Liver (tissue), 10 donors: ENCODE measurements at places on chromosomes 3 and 15. TPM values are rescaled to one million over a fixed set of nuclear protein-coding genes. Genes with fewer than 3 reads are reported as not detected.
A peak's percentile ranks its signal among the peaks of the same experiment; 100 is the strongest.

LRRC31 gene
- total RNA-seq: 5.3 TPM

GRCh38 chr3:145005427-145005826 is 1033.8 kb downstream of the DIPK2A start:
- no peaks in the 10 kb centered on the region for H3K27me3 ChIP-seq
- H3K4me1 ChIP-seq: no peaks in the 10 kb centered on the region
- no peak for DNase-seq
- no peak overlapping the region for H3K4me3 ChIP-seq

DNA sequence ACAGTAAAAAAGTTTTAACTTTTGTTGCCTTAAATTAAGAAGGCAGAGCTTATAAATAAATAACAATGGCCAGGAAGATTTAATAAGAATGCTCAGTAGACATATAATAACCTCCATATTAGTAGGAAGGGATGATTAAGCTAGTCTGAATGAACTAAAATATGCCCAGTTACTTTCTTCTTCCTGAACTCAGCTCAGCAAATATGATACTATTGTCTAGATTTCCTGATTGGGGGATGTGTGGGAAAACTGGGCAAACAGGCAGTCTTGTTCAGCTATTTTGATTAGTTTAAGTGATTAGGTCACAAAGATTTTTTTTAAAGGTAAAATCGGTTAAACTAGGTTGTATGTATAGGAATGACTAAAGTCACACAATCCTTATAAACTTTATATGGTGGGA is 167.2 kb upstream of the SLC2A2 start:
- no peaks in the 10 kb centered on the region for H3K4me1 ChIP-seq
- DNase-seq: no peak
- H3K36me3 ChIP-seq: no peaks in the 10 kb centered on the region
- H3K27me3 ChIP-seq: no peaks in the 10 kb centered on the region
- H3K27ac ChIP-seq: no peak overlapping the region

- no peaks in the 10 kb centered on the region for H3K36me3 ChIP-seq
- H3K27ac ChIP-seq: no peak overlapping the region
- H3K27me3 ChIP-seq: no peaks in the 10 kb centered on the region
- H3K4me1 ChIP-seq: no peaks in the 10 kb centered on the region
- H3K4me3 ChIP-seq: no peak overlapping the region
These were observed 453.4 kb upstream of the ROBO2 start for GRCh38 chr3:76586471-76586870.

DNA sequence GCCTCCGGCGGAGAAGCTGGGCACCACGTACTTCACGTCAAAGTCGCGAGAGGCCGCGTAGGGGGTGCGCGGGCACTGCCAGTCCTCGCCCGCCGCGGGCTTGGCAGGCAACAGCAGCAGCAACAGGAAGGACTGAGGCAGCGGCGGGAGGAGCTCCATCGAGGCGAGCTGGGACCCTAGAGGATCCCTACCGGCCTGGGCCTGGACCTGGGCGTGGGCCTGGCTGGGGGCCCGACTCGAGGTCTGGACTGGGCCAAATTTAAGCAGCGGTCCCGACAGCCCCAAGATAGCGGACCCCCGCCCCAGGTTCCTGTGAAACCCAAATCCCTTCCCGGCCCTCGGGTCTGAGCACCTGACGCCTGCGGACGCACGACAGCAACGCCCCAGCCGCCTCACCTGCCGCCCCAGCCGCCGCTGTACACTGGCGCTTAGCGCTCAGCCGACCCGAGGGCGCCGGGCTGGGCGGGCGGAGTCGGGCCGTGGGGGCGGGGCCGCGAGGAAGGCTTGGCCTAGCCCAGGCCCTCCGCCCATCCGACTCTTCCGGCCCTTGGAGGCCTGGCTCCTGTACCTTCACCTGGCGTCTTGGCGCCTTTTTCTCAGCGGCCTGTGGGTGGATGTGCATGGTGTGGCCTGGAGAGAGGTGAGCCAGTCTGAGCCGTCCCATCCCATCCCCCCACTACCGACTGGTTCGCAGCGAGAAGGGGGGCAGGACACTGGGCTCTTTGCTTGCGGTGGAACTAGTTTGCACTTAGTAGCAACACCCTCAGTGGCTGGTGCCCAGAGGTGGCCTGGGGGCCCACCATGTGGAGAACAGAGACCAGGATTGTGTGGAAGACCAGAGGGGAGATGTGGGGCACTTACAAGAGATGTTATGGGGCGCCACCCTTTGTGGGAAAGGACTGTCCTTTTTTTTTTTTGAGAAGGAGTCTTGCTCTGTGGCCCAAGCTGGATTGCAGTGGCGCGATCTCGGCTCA is at the start of gene MST1R:
TSS of gene MST1R (minus strand) at position 423 of the 974 bp plus-strand sequence. CDS start at position 159, 264 bp downstream.
- H3K4me1 ChIP-seq: peaks cover 14% of the 10 kb centered on the region
- peak within 1 kb of the TSS; percentile 34 for H3K4me3 ChIP-seq
- H3K27ac ChIP-seq: no peak within 1 kb of the TSS
- no peaks in the 10 kb centered on the region for H3K27me3 ChIP-seq
- peak; percentile 84 for DNase-seq
- H3K36me3 ChIP-seq: no peaks in the 10 kb centered on the region

DNA sequence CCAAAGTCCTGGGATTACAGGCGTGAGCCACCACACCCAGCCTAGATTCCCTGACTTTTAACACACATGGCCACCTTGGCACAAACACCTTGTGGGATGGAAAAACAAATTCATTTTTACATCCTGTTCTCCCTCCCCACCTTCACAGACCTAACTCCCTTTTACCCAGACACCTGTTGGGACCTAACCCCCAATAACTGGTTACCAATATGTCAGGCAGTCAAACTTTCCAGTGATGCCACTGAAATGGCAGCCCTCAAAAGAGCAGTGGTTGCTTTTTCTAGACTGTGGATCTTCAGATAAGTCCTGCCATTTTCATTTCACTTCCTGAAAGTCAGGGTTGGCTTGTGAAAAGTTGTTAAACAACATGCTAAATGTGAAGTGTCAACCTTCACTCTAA is 34.9 kb downstream of the SIN3A start:
- no peaks in the 10 kb centered on the region for H3K4me1 ChIP-seq
- no peak for DNase-seq
- peaks cover 26% of the 10 kb centered on the region for H3K36me3 ChIP-seq
- H3K27me3 ChIP-seq: no peaks in the 10 kb centered on the region
- no peak overlapping the region for H3K4me3 ChIP-seq
- no peak overlapping the region for H3K27ac ChIP-seq

DNA sequence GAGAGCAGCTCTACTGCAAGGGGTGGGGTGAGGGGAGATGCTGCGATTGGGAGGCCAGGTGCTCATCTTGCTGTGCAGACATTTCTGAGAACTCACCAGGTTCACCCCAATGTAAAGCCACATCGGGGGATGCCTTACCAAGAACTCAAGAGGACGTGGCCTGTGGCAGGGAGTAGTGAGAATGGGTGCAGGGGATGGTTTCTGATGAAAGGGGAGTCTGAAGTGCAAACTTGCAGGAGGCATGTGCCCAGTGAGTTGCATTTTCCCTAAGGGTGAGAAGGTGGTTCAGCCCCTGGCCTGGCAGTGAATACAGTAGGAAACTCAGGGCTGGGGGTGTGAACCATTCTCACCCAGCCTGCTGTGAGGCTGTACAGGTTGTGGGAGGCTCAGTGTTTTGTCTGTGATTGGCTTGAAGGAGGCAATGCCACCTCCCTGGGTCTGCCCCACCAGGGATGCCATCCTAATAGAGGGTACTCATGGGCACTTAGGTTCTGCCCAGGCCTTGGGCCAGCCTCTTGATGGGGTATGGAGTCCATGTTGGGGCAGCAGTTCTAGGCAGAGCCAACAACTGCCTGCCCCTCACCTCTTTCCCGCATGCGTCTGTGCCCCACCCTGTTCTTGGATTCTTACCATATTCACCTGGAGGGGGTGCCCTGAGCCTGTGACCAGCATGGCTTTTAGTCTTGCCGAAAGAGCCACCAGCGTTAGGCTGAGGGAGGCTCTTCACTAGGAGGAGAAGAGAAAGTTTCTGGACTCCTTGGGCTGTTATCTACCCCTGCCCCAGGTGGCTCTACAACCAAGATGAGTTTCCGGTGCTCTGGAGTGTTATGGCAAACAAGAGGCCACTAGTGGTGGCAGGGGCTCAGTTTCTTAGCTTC is 4.5 kb downstream of the HEMK1 start:
- H3K27me3 ChIP-seq: no peaks in the 10 kb centered on the region
- no peak overlapping the region for H3K27ac ChIP-seq
- no peak for DNase-seq
- peaks cover 36% of the 10 kb centered on the region for H3K4me1 ChIP-seq
- H3K36me3 ChIP-seq: no peaks in the 10 kb centered on the region

DNA sequence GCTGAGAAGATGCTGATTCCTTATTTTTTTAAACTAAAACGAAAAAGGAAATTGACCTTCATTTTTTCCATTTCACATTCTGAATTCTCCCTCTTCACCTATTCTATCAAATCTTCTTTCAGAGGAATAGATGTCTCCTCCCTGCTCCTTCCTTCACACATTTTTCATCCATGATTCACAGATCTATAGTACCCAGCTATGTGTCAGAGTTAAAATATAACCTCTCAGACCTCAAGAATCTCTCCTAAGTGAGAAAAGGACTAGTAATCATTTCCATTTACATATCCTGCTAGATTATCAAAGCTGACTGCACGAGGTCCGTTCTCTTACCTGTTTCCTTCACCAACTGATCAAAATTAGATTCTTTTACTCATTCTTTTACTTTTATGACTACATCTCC is 1297.6 kb upstream of the ALCAM start:
- DNase-seq: no peak
- no peak overlapping the region for H3K27ac ChIP-seq
- H3K4me1 ChIP-seq: no peaks in the 10 kb centered on the region
- no peaks in the 10 kb centered on the region for H3K36me3 ChIP-seq
- no peaks in the 10 kb centered on the region for H3K27me3 ChIP-seq

DNA sequence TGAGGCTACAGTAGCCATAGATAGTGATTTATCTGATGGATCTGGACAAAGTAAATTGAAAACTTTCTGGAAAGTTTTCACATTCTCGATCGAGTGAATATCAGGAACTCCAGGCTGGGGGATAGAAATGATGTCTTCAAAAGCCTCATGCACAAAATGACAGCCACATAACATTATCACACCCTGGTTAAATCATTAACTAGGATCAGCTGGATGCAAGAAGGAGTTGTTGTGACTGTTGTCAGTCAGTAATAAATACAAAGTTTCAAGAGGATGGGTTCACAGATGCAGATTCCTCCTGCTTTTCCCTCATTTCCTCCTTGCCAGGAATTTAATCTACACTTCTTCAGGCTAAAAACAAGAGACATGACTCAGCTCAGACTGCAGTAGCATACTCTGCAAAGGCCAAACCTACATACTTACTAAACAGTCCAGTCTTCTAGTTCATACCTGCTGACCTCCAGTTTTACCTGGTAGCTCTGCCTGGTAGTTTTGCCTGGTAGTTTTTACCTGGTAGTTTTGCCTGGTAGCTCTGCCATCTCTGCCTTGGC is 40.9 kb downstream of the C2CD4A start:
- H3K27me3 ChIP-seq: no peaks in the 10 kb centered on the region
- H3K27ac ChIP-seq: no peak overlapping the region
- H3K4me3 ChIP-seq: no peak overlapping the region
- no peak for DNase-seq

DNA sequence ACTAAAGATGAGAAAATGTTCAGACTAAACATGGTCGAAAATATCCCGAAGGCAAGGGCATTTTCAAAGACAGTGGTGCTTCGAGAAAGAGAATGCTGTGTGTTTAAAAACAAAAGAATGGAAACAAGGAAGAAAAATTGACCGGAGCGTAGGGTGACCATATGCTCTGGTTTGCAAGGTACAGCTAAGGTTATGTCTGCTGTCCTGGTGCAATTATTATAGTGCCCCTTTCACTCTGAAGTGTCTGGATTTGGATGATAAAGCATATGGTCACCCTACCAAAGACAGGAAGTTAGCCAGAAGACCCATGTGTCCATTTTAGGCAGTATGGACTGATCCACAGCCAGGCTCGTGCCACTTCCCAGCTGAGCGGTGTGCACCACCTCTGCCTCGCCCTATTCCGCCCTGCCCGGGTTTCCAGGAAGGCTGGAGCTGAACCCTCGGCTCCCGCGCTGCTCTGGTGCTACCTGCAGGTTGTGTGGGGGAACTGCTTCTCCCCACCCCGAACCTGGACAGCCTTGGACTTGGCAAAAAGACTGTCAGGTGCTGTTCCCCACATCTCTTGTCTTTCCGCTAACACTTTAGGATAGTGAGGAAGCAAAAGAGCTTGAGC is 25.2 kb downstream of the GOLGA6D start:
- H3K27me3 ChIP-seq: no peaks in the 10 kb centered on the region
- DNase-seq: peak; percentile 44
- H3K4me1 ChIP-seq: peaks cover 3% of the 10 kb centered on the region
- H3K36me3 ChIP-seq: no peaks in the 10 kb centered on the region
- H3K27ac ChIP-seq: no peak overlapping the region

DNA sequence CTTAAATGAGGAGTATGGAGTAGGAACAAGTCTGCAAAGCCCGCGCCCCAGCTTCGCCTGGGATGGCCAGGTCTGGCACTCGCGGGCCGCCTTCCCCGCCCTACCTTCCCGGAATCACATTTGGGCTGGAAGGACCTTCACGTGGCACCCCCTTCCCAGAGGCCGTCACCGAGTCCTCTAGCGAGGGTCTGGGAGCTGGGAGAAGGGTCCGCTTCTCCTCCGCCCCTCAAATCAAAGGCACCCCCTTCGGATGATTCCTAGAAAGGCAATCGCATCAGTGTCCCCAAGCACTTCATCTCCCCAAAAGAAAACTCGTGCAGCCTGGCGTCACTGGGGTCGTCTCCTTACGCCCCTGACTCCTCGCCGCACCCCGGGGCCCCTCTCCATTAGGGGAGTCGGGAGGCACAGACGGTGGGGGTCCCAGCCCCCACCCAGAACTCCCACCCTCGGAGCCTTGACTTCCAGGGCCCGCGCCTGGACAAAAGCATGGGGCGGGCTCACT is 380 bp downstream of the MYLK start:
- H3K27me3 ChIP-seq: no peaks in the 10 kb centered on the region
- peaks cover 20% of the 10 kb centered on the region for H3K4me1 ChIP-seq
- no peak overlapping the region for H3K27ac ChIP-seq
- H3K36me3 ChIP-seq: no peaks in the 10 kb centered on the region

DNA sequence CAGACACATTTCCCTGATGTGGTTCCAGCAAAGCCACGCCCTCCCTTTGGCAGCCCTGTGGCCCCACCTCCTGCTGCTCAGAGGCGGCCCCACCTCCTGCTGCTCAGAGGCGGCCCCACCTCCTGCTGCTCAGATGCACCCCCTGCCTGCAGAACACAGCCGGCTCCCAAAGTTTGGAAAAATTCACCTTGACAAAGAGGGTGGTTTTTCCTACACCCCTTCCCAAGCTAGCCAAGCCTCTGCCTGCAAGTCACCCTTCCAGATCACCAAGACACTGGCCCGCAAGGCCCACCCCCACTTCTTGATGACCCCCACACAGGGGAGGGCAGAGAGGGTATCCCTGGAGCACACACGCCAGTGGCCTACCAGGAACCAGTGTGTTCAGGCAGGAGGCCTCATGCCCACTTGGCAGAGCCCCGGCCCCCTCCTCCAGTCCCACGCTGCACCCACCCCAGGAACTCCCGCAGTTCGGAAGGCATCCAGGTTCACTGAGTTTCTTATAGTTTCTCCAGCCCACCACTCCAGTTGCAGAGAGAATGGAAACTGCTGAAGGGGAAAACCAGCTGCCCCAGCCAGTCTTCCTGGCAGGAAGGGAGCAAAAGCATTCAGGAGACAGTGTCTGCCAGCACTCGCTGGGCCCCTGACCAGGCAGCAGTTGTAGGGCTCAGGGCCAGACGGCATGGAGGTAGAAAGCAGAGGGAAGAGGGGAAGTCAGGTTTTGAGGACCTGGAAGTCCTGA is 2.3 kb upstream of the HAPLN3 start:
- H3K4me1 ChIP-seq: peaks cover 16% of the 10 kb centered on the region
- no peak overlapping the region for H3K27ac ChIP-seq
- peak; percentile 67 for DNase-seq
- no peaks in the 10 kb centered on the region for H3K36me3 ChIP-seq
- no peak overlapping the region for H3K4me3 ChIP-seq

GRCh38 chr15:40111888-40112287 is 3.2 kb upstream of the BMF start:
- no peaks in the 10 kb centered on the region for H3K27me3 ChIP-seq
- H3K4me1 ChIP-seq: peaks cover 23% of the 10 kb centered on the region
- H3K36me3 ChIP-seq: no peaks in the 10 kb centered on the region
